ENCODE measurements at places on chromosomes 5 and 9.

GRCh38 chr5:172235132-172235780 is 41.3 kb downstream of the EFCAB9 start:
- DNase-seq: no peak

GRCh38 chr9:106758911-106759310 is 104.1 kb upstream of the ZNF462 start:
- DNase-seq: no peak

DNA sequence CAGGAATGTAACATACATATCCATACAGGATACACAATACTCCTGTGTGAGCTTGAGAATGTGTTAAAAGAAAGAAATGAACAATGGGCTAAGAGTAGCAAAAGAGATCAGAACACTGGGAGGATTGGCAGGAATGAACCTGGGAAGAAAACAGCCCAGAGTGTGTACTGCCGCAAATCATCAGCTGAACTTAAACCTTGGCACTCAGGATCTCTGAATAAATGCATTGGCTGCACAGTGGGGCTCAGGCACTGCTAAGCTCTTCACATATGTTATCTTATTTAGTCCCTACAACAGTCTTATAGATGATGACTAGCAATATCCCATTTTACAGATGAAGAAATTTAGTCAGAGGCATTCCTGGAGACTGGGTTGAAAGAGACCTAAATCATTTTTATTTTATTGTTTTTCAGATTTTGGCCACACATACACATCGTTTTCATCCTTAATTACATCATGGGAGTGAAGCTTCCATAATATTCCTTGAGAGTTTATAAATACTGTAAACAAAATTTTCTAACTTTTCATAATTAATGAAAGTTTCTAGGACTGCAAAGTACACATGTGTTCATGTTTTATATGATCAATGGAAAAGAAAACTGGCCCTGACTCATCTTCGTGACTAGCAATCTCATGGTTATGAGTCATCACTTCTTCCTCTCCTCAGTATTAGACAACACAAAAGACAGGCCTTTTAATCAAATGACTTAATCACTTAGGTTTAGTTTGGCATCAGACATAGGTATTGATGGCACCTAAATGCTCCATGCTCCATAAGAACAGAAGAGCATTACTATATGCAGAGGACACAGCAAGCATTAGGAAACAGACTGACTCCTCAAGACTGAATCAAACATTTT is 59.2 kb downstream of the CDH18 start:
- DNase-seq: peak; percentile 58

DNA sequence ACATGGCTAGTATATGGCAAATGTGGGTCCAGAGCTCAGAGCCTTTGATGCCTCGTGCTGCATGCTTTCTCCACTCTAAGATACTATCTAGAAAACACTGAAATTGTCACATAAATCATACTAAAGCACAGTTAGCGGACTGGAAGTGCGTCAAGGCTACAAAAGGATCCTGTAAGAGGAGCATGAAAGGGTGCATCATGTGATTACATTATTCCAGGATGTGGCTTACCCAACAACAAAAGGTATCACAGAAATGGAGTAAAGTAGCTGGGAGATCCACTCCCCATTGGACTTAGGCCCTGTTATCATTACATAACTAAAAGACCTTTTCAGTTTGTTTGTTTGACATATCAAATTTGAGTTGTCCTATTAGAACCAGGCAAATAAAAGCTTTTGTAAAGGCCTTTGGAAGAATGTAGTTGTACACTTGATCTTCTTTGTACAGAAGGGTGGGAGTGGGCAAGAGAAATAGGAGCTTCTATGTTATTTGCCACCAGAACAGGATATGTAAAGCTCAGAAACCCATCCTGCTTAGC is 6.9 kb downstream of the SLC31A1 start:
- DNase-seq: no peak

Measured in muscle of back (tissue), 13 donors.